ENCODE measurements at places on chromosomes 3 and 15. TPM values are rescaled to one million over a fixed set of nuclear protein-coding genes. Genes with fewer than 3 reads are reported as not detected.

The UBA7 gene
- total RNA-seq = 24.8 TPM

The SELENOT gene
- total RNA-seq = 163 TPM

The MYRIP gene
- 0.10 TPM for total RNA-seq

The FGF7 gene
- total RNA-seq = 39.2 TPM

The SPTSSB gene
- total RNA-seq = not detected

The ZNF660 gene
- total RNA-seq = 1.8 TPM

The TTLL13 gene
- not detected for total RNA-seq

The CELSR3 gene
- 3.2 TPM for total RNA-seq

Data from myocyte (in vitro differentiated cells).